ENCODE measurements at places on chromosomes 4 and X.
A peak's percentile ranks its signal among the peaks of the same experiment; 100 is the strongest.

GRCh38 chrX:44352758-44353157, 9.3 kb upstream of the EFHC2 start:
- DNase-seq = no peak

- DNase-seq = no peak
Observed at GRCh38 chrX:93259029-93259428, 414.3 kb downstream of the NAP1L3 start.

DNA sequence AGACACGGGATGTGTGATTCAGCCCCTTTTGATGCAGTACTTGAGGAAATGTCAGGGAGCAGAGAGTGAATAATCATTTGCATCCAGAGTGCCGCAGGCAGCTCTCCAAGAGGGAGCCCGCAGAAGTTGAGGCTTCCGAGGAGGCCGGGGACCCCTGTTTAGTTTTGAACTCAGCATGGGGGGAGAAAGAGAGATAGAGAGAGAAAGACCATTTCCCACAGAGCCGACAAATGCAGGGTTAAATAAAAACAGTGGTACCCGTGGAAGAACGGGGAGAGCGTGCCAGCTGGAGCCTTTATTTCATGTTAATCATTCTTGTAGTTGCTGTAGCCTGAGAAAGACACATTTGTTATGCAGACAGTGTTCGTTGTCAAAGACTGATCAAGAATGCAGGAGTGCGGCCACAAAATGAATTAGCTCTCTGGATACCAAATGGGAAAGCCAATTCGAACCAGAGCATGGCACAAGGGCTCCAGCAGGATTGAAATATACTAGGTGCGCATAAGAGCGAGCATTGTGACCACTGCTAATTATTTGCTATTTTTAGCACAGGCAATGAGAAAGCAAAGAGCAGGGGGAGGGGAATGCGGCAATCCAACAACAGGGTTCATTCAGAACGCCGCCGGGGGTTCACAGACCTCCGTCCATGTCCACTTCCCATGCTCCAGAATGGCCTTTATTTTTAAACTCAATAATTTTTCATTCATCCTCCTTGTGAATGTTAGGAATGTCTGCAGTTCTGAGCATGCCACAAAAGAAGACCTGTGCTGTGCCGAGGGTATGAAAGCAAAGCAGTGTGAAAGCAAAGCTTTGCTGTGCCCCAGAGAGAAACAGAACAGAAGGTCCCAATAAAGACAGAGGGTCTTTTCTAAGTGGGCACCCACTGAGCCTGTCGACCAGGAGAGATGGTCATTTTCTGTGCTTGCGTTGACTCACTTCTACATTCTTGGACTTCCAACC, 243.9 kb upstream of the VCX3A start:
- no peak for DNase-seq

- DNase-seq = peak; percentile 65
Observed at GRCh38 chr4:153488006-153488891, 22.1 kb downstream of the TMEM131L start.

DNA sequence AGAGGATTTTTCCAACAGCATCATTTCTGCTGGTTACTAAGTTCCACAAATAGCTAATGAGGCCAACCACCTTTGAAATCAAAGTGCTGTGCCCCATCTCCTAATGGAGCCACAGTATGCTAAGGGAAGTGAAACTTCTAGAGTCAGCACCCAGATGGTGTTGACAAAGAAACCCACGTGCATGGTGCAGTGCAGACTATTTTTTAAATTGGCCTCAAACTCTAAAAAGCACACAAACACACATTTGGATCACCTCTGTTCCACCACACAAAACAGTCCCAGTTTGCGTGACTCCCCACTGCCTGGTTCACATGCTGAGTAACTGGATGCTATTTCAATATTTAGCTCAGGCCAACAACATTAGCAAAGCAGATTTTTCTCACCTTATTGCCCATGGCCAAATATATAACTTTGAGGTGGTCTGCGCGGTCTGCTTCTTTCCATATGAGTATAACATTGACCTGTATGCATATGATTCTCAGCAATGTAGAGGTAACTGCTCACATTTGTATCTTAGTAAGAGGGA, 69.9 kb downstream of the AMELX start:
- no peak for DNase-seq

DNA sequence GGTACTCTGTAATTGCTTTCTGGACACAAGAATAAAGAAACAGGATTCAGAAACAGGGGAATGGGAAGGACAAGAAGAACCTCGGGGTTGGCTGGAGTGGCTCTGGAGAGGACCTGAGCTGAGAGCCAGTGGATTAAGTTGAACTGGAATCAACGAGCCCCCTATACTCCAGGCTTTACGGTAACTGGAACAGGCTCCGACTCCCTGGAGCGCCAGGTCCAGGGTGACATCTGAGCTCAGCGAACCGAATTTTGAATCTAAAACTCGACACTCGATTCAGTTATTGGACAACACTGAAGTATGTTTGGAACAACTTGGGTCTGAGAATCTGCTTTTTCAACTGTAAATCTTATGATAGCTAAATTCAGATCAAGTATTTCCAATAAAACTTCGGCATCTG, 23.9 kb downstream of the HMX1 start:
- no peak for DNase-seq

GRCh38 chrX:136163689-136164088, 16.4 kb downstream of the FHL1 start:
- DNase-seq = no peak

DNA sequence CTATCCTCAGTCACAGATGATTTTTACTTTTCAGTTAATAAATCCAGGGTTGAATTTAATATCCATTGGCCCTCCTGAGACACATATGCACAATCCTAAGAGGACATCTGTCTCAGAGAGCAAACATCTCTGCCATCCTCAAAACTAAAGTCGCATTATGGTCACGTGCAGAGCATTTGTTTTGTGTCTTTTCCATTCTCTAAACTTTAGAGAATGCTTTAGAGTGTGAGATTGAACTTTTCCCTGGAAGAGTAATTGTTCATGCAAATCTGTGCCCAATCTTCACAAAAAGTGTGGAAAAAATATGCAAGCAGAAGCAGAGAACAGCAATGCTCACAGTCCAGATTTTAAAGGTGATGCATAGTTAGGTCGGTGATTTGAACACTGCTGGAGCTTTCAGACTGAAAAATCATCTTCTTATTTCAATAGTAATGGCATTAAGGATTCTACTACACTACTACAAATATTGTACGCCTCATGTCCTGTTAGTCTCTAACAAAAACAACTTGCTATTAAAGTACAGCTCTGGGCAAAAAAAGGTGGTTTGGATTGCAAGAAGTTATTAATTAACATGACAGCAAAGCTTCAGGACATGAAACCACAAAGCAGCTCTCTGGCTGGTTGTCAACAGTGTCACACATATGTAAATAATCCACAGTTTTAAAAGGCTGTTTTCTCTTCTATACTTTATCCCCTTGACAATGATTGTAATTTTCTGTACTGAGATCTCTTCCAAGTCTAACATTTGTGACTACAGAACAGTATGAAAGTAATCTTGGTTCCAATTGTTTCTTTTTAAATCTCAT, 19.9 kb downstream of the DCHS2 start:
- DNase-seq = no peak

DNA sequence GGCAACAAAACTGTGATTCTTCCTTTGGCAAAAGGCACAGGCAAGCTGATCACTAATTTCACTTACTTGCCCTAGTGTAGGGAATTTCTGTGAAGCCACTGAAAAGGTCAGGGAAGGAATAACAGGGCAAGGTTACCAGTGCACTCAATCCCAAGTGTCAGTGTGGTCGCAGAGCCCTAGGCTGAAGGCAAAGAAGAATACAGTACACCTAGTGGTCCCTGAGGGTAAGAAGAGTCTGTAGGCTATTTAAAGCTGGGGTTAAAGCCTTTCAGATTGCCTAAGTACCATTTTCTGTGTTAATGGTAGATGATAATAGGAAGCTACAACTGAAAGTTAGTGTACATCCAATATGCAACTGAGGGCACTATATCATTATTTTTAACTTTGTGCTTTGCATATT, 173.6 kb upstream of the NRK start:
- no peak for DNase-seq

DNA sequence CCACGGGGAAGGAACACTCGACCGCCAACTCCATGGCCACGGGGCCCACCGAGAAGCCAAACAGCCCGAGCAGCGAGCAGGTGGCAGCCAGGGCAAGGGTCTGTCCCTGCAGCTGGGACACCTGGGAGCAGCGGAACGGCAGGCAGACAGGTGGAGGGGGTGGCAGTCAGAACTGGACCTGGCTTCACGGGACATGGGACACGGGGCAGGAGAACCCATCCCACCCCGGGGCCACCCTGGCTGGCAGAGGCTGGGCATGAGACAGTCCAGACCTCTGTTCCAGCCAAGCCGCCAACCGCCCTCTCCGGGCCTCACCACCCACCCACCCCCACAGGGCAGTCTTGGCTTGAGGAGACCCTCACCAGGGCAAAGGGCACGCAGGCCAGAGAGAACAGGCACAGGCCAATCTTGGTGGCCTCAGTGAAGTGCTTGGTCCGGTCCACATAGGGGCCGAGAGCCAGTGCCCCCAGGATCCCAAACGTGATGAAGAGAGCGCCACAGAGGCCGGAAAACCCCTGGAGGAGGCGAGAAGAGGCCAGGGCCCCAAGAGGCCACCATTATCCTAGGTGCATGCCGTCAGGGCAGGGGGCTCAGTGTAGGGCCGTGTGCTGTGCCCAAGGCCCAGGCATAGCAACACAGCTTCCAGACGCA, 5.6 kb downstream of the SLC49A3 start:
- DNase-seq = no peak

DNA sequence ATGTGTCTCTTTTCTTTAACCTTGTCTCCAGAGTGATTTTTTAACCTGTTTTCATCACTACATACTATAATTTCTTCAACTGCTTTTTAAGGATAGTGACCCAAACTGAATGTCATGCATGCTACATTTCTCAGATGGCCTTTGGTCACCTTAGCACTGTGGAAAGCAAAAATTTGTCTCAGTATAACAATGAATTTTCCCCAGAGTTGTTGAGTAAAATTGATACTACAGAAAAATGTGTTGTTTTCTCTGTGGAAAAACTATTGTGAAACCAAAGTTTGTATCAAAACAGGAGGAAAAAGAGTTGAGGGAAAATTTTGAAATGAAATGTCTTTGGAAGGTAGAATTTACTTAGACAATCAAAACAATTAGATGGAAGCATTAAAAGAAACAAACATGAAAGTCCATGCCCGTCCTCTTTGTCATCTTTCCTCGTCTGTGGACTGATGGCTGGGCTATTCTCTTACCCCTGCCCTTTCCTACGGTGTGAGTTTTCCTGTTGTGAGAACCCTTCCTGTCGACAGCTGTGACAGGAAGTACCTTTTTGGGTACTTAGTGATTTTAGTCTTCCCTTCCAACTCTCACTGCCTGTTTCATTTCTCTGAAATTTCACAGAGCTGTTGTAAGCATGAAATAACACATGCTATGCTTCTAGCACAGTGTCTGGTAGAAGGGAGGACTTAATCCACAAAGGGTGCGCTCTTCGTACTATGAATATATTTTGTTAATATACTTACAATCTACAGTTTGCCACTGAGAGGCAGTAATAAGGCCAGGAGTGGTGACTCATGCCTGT, 50.8 kb downstream of the LRP2BP start:
- DNase-seq = no peak

- DNase-seq = no peak
Observed at GRCh38 chr4:103075435-103075893, 1.1 kb downstream of the SLC9B2 start.

DNA sequence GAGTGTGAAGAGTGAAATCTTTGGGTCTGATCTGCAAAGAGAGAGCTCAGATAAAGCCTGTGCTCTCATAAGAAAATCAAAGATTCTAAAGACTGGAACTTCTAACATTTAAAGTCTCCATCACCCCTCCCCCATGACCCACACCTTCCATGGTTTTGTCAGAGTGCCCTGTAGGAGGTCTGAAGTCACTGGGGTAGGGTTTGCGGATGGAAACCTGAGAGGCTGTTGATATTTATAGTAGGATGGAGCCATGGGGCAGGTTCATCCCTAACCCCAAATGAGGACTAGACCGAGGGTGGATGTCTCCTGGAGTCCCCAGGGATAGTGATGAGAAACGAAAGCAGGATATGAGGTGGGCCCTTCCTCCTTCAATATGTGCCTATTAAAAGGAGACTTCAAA, 28.4 kb upstream of the NLGN4X start:
- DNase-seq = no peak

DNA sequence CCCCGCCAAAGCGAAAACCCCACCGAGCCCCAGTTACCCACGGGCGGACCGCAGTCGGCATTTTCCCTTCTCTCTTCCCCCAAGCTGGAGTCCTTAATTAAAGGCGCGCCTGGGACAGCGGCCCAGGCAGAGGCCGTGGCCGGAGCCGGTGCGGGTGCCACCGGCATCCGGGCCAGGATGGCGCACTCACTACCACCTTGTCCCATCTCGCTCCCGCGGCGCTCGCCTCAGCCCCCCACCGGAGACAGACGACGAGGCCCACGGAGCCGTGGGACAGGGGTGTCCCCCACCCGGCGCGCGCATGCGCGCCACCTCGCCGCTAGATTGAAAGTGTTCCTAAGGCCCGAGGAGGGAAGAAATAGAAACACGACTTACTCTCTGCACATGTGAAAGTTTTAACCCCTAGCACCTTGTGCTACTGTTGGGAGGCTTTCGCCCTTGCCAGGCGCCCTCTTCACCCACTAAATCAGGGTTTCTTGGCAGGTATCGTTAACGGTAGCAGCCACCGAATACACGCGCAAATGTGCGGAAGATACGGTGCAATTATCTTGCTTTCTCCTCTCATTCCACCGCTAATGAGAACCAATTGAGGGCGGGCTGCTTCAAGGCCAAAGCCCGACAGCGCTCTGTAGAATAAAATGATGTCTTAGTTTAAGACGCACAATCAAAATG, 64.3 kb upstream of the CCDC160 start:
- peak; percentile 25 for DNase-seq

- DNase-seq = no peak
Observed at GRCh38 chrX:47093248-47093647, 15.0 kb downstream of the RGN start.

- no peak for DNase-seq
Observed at GRCh38 chrX:141468940-141469339, 115.6 kb downstream of the SPANXA1 start.

DNA sequence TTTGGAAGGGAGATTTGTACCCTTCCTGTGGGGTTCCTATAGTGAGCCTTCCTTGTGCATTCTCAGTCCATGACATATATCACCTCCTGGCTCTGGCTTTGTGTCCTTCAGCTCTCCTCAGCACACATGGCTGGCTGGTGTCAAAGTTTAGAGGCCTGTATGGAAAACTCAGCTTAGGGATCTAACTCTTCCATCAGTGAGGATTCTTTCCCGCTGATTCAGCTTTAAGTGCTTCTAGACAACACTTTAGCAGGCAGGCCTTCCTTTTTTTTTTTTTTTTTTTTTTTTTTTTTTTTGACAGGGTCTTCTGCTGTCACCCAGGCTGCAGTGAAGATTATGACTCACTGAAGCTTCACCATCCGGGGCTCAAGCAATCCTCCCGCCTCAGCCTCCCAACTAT, 84.2 kb downstream of the NPNT start:
- DNase-seq = no peak

All from activated T-cell treated with anti-CD3 and anti-CD28 coated beads for 48 hours (primary cell).